A172 (cell line): ENCODE measurements at places on chromosomes 12 and 14. TPM values are rescaled to one million over a fixed set of nuclear protein-coding genes. Genes with fewer than 3 reads are reported as not detected.

KRT5 gene
- 1.1 and 1.4 TPM in 2 replicates for total RNA-seq

DNA sequence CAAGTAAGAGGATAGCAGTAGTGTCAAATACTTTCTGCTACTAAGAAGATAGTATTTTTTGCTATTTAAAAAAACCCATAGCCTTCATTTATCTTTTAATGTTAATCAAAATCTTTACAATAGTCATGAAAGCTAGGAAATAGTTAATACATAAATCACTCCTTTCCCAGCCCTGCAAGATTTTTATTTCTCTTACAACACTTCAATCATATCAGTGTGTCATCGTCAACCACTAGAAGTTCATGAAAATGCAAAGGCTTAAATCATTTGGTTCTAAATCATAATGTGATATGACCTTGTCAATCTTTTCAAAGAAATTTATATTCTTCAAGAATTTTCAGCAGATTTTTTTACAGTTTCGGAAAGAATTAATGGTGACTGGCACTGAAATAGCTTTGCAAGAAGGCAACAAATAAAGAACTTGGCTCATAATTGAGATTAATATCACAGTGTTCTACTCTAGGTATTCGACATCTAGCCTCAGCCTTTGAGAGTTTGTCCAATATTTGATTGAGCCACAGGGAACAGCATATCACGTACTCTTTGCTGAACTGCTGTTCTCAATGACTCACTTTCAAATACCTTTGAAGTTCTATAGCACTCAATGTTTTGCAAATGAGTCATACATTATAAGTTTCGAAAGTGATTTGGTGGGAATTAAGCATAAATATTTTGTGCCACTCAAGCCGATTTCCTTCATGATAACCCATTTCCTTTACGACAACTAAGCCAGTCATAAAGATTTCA, 384.0 kb upstream of the FOXG1 start:
- peak; percentile 4 for DNase-seq

- no peak for DNase-seq
Observed at GRCh38 chr12:129659961-129660622, 243.7 kb downstream of the TMEM132D start.

TCHP gene
- total RNA-seq = 17.6 and 21.9 TPM in 2 replicates

CDC42BPB gene
- 26.2 and 26.6 TPM in 2 replicates for total RNA-seq

LAG3 gene
- total RNA-seq = not detected in 2 replicates

DNA sequence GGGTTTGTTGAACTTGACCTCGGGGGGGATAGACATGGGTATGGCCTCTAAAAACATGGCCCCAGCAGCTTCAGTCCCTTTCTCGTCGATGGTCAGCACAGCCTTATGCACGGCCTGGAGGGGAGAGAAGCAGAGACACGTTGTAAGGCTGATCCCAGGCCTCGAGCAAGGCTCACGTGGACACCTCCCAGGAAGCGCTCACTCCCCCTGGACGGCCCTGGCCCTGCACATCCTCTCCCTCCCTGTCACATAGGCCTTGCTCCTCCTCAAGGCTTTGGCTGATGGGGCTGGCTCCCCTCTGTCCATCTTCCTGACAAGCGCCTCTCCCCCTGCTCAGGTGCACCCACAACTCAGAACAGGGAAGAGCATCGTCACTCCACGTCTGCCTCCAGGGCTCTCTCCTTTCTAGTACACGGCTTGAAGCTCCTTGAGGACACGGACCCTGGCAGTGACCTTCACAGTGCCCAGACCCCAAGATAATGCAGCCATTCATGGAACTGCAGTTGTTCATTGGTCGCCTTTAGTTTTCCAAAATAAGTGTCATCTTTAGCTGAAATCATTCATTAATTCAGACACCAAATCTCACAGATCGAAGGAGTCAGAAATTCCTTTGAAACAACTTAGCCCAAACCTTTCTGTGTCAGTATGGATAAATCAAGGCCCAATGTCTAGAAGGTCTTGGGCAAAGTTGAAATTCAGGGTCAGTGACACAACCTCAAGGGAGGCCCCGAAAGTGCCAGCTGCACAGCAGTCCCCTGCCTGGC, 9.7 kb downstream of the SERPINA1 start:
- no peak for DNase-seq

DNA sequence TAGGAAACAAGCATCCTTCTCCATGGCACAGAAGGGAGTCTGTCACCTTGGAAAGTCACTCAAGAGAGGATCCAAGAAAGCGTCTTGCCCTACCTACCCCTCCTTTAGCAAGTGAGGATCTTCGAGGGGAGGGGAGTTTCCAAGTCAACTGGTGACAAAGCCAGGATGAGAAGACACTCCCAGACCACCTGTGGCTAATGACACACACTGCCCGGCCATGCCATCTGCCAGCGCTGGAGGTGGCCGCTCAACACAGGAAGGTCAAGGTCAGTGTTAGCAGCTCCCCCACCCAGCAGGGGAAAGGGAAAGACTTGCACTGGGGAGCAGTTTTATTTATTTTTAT, 41.3 kb downstream of the ELK3 start:
- peak; percentile 83 for DNase-seq

PMCH gene
- not detected in 2 replicates for total RNA-seq

- no peak for DNase-seq
Observed at GRCh38 chr12:55061024-55061423, 41.2 kb downstream of the NEUROD4 start.

DNA sequence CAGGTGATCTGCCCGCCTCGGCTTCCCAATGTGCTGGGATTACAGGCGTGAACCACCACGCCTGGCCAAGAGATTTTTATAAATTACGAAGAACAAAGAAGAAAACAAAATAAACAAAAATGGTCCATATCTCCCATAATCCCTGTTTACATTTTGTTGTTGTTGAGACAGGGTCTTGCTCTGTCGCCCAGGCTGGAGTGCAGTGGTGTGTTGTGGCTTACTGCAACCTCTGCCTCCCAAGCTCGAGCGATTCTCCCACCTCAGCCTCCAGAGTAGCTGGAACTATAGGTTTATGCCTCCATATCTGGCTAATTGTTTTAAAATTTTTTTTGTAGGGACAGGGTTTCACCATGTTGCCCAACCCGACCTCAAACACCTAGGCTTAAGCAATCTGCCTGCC, 156.1 kb downstream of the ZNF664 start:
- no peak for DNase-seq

DNA sequence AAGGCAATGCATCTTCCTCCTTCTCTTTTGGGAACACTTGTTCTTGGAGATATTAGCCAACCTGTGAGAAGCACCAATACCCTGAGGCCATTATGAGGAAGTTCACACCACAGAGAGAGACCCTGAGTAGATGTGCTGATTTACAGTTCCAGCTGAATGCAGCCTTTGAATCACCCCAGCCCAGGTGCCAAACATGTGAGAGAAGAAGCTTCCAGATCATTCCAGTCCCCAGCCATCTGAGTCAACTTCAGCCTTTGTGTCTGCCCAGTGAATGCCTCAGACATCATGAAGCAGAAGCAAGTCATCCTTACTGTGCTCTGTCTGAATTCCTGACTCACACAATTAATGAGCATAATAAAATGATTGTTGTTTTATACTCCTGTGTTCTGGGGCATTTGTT, 25.1 kb downstream of the C12orf42 start:
- DNase-seq = peak; percentile 62

- no peak for DNase-seq
Observed at GRCh38 chr12:7542046-7542445, 38.5 kb upstream of the CD163 start.
